Iris pigment epithelial cell (primary cell): ENCODE measurements at places on chromosomes 5 and 9.

DNA sequence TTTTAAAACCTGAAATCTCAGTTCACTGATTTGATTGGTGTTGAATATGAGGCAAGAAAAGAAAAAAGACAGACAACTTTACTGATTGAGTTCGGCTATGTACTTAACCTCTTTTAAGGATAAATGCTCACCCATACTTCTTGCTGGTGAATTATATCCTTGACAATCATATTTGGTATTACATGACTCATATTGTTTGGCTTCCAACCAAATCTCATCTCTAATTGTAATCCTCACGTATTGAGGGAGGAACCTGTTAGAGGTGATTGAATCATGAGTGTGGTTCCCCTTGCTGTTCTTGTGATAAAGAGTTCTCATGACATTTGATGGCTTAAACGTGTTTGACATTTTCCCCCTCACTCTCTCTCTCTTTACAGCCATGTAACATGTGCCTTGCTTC is 255.6 kb upstream of the IZUMO3 start:
- DNase-seq, result no peak

DNA sequence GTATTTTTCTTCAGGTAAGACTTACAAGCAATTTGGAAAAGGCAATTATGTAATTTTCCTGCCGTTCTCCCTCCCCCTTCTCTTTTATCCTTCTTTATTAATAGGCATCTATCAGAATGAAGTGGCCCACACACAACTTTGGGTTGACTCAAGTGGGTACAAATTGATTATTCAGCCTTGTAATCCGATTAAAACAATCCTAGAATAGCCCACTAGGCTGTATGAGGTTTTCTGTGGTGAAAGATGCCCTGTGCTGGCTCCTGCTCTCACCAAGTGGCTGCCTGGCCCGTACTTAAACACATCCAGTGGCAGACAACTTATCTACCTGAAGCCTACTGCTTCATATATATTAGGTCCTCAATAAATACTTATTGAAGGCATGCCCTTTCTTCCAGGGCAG is 177.3 kb upstream of the C9orf72 start:
- no peak for DNase-seq

DNA sequence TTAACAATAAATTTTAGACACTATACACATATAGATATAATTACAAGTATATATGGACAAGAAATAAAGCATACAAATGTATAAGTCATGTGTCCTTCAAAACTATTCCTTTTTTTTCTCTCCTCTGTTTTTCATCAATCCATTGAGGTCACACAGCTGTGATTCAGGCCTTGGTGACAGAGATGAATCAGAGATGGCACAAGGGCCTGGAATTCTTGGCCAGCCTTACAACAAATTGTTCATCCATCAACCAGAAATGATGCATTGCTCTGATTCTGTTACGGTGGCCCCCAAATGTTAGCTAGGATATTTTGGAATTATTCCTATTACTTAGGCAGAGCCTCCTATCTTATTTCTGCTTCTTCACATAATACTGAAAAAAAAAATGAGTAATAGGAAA is 108.7 kb upstream of the MPDZ start:
- DNase-seq, result no peak

- DNase-seq, result peak; percentile 94
Observed at GRCh38 chr9:2655411-2655901, 33.9 kb downstream of the VLDLR start.

GRCh38 chr5:88502179-88503040 is 233.8 kb upstream of the TMEM161B start:
- peak; percentile 9 for DNase-seq

DNA sequence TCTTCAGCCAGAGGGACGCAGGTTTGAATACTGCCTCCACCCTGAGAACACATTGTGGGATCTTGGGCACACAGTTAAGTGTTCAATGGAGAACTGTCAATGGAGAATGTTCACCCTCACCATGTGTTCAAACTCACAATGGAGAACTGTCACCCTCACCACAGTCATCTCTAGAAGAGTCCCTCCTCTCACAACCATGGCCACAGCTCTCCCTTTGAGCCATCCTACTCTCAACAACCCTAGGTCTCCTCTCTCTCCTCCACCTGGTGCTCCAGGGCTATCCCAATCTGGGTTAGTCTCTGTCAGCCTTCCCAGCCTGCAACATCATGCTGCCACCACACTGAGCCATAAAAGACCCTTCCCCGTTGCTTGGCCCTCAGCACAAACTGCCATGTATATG is 36.3 kb upstream of the HAND1 start:
- no peak for DNase-seq

DNA sequence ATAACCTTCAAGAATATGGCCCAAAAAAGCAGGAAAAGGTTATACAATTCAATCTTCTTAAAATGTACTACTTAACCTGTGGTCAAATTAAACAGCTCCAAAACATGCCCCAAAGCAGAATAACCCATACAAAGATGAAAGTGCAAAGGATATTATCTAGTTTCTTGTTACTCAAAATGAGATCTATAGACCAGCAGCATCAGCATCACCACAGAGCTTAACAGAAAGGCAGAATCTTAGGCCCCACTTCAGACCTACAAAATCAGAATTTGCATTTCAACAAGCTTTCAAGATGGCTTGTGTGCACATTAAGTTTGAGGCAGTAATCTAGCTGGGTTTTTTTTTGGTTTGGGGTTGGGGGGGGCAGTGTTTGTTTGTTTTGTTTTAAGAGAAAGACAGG is 54.0 kb downstream of the SCAI start:
- DNase-seq, result no peak

DNA sequence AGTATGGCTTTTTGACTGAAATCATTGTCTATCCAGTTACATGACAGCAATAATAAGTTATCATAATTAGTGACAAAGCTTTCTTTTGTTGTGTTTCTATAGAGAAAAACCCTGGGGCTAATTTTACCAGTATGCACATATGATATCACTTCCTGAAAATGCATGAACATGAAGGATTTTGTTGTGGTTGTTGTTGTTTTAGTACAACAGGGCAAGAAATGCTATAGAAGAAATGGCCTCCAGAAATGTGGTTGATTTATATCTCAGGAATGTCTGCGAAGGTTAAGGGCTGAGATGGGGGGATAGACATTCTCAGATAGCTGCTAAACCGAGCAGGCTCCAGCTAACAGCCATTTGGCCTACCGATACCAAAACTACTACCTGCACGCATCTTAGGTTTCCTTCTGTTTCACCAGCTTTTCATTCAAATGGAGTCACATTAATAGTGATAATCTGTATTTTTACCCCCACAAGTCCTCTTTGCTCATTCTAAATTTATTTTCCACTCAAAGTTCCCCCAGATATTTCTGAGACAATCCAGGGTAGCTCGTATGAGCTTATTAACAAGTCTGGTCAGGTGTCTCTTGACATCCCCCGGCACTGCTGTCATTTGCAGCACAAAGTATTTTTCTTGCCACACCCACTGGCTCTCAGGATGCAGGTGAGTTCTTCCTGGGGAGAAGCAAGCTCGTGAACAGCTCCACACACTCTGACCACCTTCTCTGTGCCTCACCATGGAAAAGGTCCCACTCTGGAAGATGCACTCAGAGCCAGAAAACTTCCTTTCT is 232.4 kb upstream of the GAS1 start:
- DNase-seq, result peak; percentile 70

DNA sequence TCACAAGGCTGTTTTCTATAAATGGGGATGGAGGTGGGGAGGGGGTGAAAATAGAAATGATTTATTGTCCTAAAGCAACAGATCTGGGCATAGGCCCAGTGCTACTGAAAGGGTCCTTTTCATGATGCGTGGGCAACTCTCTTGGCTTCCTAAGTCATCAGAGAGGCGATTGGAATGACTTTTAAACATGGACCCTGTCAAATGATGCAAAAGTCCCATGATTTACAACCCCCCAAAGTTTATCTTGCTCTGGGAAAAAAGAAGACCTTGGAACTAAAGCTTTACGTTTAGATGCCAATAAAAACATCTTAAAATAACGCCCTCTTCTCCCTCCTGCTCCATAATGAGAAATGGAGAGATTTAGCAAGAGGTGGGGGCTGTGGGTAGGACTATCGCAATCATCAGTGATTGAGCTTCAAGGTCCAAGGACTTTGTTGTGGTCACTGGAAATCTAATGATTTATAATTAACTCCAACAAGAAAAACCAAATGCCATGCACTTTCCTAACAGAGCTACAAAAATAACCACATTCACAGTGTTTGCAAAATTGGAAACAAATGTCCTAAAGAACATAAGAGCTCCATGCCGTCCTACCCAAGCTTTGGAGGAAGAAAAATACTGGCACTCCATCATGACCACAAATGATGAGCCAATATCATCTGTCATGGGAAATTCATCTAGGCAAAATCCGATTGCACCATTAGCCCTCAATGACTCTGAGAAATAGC is 167.5 kb upstream of the CLINT1 start:
- DNase-seq, result no peak

DNA sequence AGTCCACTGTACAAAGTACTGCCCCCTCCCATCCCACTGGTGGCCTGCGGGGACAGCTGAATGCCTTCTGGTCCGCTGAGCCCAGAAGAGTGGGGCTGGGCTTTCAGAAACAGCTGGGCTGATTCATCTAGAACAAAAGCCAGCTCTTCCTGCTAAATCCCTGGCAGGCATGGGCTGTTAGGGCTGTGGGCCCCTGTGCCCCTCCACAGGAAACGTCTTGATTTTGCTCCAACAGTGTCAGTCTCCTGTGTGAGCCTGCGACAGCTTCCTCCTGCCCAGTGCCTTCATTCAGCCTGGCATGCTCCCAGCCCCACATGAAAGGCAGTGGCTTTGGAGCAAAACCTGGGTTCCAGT is 6.9 kb upstream of the GSN start:
- no peak for DNase-seq

- peak; percentile 20 for DNase-seq
Observed at GRCh38 chr5:37501152-37501551, 122.0 kb downstream of the WDR70 start.

- no peak for DNase-seq
Observed at GRCh38 chr9:132983491-132984201, 5.2 kb downstream of the GFI1B start.

- no peak for DNase-seq
Observed at GRCh38 chr9:130197888-130198287, 25.7 kb downstream of the NCS1 start.

- peak; percentile 89 for DNase-seq
Observed at GRCh38 chr5:164335837-164336236, 830.4 kb downstream of the MAT2B start.

DNA sequence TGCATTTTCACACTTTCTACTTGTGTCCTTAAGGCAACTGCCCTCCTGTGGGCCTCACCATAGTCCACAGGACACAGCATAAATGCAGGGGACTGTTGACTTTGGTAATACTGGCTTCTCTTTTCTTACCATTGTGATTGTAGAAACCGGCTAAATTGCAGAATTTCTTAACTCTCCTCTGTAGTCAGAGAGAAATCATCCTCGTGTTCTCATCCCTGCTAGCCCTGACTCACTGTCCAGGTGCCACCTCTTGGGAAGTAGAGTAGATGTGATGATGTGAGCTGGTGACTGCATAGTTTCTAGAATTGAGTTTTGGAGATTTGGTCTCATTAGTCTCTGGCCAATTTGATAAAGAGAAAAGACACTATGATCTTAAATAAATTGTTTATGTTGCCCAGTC is 5.5 kb downstream of the PHF24 start:
- DNase-seq, result no peak

DNA sequence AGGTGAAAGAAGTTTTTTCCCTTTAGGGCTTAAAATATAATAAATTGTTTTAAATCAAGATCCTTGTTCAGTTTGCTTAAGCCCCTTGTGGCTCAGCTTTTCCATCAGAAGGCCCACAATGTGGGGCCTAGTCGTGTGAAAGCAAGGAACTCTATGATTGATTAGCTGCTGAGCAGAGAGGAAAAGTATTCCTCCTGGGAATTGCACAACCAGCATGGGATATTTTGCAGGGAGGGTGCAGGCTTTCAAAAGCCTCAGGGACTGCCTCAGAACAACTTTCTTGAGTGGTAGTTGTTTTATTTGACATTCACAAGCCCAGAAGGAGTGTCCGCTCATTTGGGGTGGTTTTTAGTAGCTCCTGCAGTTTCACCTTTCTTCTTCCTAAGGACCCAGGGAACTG is 19.8 kb downstream of the TTC23L start:
- no peak for DNase-seq

GRCh38 chr9:134896834-134897583 is 16.4 kb downstream of the FCN2 start:
- DNase-seq, result no peak

GRCh38 chr9:31574006-31574765 is 810.3 kb upstream of the ACO1 start:
- DNase-seq, result peak; percentile 21

GRCh38 chr5:98372351-98372750 is 401.1 kb upstream of the RGMB start:
- DNase-seq, result peak; percentile 24

DNA sequence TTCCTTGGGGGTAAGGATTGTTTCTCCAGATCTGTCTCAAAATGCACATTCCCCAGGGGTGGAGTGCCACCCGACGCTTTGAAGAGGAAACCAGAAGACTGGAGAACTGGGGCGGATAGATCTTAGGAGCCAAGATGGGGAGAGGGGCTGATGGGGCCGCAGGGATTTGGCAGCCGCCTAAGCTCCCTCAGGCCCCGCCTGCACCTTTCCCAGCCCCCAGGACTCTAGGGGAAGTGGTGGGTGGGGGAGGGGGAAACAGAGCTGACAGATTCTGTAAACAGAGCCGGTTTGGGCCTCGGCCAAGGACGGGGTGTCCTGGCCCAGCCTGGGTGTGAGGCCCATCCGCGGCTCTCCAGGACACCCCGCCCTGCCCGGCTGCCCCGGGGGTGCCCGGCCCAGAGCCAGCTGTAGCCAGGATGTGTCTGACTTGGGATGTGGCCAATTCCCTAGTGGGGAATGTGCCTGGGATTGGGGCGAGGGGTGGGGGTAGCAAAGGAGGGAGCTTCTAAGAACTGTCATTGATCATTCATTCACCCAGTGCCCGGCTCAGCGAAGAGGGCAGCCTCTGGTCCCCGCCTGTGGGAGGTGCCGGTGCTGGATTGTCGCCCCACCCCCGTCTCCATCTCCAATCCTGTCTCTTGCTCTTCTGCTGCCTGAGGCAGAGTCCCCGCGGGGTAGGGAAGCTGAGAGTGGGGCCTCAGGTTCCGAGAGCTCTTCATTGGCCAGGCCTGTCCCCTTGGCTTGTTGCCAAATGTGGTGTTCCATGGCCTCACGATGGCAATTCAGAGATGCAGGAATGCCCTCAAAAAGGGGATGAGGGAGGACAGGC is 54.8 kb upstream of the CDKN2AIPNL start:
- DNase-seq, result peak; percentile 91

DNA sequence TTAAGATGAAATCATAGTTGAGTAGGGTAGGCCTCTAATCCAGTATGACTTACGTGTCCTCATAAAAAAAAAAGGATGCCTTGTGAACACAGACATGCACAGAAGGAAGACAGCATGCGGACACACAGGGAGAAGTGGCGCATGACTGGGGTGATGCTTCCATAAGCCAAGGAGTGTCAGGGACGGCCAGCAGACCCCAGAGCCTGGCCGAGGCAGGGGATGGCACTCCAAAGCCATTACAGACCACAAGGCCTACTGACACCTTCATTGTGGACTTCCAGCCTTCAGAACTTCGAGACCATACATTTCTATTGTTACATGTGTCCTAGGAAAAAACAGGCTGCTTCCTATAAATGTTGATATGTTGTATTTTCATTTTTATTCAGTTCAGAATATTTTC is 19.9 kb downstream of the EHMT1 start:
- peak; percentile 23 for DNase-seq

GRCh38 chr5:131274326-131275063 is 10.6 kb downstream of the CDC42SE2 start:
- DNase-seq, result no peak
